ENCODE measurements at places on chromosomes 2 and 18.

- no peak for DNase-seq
These were observed 315.0 kb downstream of the ALK start for GRCh38 chr2:29606104-29607037.

- DNase-seq: no peak
These were observed 56.7 kb downstream of the MALT1 start for GRCh38 chr18:58727776-58728500.

- no peak for DNase-seq
These were observed 126.2 kb downstream of the METTL8 start for GRCh38 chr2:171307560-171307959.

GRCh38 chr2:65532326-65532725 lies 99.9 kb upstream of the SPRED2 start:
- DNase-seq: no peak

GRCh38 chr2:120638450-120638849 lies 97.2 kb upstream of the GLI2 start:
- DNase-seq: no peak

DNA sequence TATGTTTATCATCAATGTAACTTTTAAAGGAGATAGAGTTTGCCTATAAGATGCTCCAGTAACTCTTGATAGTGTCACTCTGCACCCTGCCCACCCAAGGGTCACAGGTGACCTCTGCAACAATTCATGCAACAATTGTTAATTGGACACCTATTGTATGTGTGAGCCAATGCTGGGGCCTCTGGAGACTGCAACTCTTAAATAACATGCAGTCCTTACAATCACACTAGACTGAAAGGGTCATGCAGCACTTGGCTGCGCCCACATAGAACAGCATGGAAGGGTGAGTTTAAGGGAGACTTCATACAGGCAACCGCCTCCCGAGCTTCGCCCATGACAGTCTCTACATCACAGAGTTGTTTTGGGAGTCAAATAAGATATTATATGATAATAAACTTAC lies 137.1 kb upstream of the TWIST2 start:
- no peak for DNase-seq

DNA sequence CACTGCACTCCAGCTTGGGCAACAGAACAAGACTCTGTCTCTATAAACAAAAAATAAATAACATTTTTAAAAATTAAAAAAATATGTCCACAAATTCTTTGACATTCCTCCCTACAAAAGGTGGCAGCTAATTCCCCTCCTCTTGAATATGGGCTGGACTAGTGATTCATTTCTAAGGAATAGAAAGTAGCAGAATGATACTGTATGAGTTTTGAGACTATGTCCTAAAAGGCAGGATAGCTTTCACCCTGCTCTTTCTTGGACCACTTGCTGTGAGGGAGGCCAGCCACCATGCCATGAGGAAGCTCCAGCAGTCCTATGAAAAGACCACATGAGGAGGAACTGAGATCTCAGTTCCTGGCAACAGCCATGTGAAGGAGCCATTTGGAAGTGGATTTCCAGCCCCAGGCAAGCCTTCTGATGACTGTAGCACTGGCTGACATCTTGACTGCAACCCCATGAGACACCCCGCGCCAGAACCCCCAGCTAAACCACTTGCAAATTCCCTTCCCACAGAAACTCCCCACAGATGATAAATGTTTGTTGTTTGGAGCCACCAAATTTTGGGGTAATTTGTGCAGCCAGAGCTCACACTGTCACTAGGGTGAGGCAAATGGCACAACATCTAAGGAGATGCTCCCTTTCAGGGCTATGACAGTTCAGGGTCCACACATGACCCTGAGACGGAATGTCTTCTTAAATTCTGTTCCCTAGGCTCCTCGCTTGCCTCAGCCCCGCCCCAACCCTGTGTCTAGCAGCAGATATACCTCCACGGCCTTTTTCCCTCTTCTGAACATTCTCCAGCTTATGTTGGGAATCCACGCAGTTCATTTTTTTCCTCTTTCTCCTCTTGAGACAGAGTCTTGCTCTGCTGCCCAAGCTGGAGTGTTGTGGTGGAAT lies 17.1 kb upstream of the ATOH8 start:
- DNase-seq: no peak

DNA sequence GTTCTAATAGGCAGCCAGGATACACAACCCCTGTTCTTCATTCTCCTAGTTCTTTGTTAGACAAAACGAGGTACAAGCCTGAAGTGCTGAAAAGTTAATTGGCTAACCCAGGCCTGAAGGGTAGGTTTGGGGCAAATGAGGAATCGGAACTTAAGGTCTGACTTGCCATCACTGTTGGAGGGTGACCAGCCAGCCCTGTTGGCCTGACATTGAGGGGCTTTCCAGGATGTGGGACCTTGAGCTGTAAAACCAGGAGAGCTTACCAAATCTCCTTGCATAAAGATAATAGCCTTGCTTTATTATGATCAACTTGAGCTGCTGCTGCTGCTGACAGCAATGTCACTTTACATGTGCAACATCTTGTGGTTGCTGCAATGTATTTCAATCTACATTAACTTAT lies 256.0 kb downstream of the VAPA start:
- DNase-seq: no peak

- DNase-seq: no peak
These were observed 138.4 kb upstream of the CCDC68 start for GRCh38 chr18:55097456-55098170.

GRCh38 chr2:8152392-8153257 lies 529.2 kb upstream of the ID2 start:
- no peak for DNase-seq

GRCh38 chr2:134206573-134206972 lies 47.3 kb upstream of the MGAT5 start:
- DNase-seq: no peak

DNA sequence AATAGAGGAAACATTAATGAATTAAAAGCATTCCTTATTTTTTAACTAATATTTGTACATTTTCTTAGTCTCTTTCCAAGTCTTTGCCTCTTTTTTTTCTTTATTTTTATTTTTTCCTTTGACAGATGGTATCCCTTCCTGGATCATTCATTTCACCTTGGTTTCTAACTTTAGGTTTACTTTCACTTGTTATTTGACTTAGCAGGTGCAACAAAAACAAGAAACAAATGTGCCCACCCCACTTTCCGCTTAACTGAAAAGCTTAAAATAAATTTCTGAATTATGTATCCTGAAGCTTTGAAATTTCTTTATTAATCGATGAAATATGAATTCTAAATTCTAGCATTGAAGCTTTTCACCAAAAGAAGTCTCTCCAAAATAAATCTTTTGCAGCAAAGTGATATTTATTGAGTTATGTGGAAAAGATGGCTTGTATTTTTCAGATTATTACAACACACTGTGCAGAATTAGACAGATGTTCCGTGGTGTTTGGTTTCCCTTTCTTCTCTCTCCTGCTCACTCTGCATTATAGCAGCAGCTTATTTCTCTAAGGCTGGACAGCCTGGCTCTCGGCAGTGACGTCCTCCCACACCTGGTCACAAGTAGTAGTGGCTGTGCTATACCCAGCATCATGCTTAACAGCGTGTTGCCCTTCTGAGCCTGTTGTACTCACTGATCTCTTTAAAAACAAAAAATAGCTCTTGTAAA lies 99.1 kb upstream of the ZNF397 start:
- DNase-seq: no peak

DNA sequence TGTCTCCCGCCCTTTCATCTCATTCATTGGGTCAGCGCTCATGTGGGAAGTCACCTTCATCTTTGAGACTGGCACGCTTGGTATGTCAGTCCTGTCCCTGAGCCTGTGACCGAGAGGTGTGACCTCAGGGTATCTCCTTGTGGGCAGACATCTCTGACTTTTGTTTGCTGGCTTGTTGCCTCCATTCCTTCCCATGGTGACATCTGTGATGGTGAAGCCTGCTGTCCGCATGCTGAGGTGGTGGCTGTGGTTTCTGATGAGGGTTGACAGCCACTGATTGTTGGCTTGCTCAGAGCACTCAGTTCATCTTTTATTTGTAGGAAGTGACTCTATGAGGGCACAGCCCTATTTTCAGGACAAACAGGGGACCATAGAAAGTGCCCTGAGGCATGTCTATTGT lies 139.2 kb downstream of the SLC4A3 start:
- DNase-seq: no peak

- DNase-seq: no peak
These were observed 16.5 kb upstream of the FIGN start for GRCh38 chr2:163752267-163752666.

GRCh38 chr2:240713071-240713927 lies 21.6 kb downstream of the AQP12A start:
- no peak for DNase-seq

DNA sequence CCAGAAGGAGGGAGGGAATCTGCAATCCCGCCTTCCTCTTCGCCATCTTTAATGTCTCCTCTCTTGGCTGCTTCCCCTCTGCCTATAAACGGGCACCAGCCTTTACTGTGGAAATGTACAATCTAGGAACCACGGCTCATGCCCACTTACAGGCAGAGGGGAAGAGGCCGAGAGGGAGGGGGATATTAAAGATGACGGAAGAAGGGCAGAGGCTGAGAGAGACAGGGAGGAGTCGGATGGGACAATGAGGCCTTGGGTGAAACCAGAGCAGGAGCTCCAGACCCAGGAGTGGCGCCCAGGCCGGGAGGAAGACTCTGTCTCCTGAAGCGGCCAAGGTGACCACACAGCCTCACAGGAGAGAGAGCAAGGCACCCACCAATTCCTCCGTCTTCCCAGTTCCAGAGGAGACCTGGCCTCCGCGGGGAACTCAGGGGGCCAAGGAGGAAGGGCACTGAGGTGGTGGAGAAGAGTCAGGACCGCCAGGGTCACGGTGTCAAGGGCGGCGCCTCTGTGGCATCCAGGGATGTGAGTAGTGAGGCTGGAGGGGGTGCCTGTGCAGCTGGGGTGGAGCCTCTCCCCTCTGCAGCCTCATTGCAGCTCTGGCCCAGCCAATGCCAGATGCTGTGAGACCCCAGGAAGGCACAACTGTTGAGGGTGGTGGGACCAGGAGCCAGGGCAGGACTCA lies 67.8 kb downstream of the CIB4 start:
- no peak for DNase-seq

DNA sequence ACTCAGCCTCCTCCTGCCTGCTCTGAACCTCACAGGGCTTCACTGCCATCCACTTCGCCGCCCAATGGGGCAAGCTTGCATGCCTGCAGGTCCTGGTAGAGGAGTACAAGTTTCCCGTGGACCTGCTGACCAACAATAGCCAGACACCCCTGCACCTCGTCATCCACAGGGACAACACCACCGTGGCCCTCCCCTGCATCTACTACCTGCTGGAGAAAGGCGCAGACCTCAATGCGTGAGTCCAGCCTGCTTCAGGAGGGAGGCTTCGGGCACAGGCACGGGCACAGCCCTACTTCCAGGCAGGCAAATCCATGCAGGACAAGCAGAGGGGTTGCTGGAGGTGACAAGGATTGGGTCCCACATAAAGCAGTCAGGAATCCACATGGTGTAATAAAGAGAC lies 1.2 kb downstream of the ANKRD53 start:
- DNase-seq: no peak

DNA sequence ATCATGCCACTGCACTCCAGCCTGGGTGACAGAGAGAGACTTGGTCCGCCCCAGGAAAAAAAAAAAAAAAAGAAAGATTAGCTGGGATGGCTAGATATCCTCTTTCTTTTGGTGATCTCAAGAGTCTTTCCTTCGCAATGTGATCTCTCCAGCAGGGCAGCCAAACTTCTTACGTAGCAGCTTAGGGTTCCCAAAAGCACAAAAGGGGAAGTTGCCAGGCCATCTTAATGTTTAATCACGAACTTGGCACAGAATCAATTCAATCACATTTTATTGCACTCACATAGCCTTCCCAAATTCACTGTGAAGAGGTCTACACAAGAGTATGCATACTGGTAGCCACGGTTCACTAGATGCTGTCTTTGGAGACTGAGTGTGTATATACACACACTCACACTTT lies 53.1 kb downstream of the VIL1 start:
- DNase-seq: no peak

- no peak for DNase-seq
These were observed 51.4 kb downstream of the SLC8A1 start for GRCh38 chr2:40400336-40400953.

DNA sequence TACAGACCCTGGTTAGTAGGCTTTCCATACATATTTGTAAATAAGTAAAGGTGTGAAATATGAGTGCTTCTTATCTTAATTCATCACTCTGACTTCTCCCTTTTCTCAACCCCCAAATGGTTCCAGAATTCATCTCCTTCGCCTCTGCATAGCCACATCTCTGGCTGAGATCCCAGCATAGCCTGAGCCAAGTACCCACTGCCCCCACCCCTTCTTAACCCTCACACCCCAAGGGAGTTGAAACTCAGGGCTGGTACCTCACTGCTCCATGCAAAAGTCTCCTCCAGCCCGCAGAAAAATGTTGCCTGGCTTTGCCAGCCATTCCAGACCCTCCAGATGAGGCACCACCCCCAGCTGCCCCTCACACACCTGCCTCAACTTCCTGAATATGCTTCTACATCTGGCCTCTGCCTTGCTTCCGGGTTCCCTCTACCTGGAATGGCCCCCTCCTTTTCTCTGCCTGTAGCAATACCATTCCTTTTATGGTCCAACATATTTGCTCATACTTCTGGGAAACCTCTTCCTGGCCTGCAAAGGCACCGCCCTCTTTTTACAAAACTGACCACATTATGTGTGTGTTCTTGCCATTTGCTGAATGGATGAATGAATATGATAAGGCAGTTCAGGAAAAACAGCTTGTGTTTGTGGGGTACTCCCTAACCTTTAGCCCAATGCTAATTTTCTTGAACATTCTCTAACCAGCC lies 112.8 kb downstream of the CELF4 start:
- DNase-seq: no peak

DNA sequence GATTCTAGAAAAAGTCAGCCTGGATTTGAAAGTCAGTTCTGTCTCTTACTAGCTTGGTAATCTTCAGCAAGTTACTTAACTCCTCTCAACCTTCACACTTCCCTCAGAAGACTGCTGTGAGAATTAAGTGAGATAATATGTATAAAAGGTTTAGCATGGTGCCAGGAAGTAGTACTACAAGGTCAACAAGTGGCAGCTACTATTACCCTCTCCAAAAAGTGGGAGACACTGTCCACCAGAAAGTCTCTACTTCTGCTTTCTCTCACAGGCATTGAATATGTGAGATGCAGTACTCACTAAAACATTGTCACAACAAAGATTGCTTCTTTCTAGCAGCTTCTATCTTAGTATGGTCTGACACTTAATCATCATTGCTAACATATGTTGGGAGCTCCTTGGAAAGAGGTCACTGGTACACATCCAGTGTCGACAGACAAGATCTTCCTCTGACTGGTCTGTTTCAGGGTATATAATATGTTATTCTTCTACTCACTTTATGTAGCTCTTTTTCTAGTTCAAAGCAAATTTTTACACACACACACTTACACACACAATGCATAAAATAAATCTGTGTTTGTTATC lies 47.9 kb downstream of the DOCK10 start:
- DNase-seq: no peak

- no peak for DNase-seq
These were observed 97.5 kb upstream of the LDLRAD4 start for GRCh38 chr18:13120983-13121441.

GRCh38 chr2:120555092-120555491 lies 180.6 kb upstream of the GLI2 start:
- no peak for DNase-seq

- no peak for DNase-seq
These were observed 30.1 kb downstream of the CYP1B1 start for GRCh38 chr2:38045811-38046210.
